ENCODE measurements at places on chromosomes 11 and 22. TPM values are rescaled to one million over a fixed set of nuclear protein-coding genes. Genes with fewer than 3 reads are reported as not detected.

Gene OR52E8
- not detected for total RNA-seq

Gene MMP8
- 3.2 TPM for total RNA-seq

Gene CCND1
- total RNA-seq: 40.3 TPM

Gene CCDC81
- total RNA-seq: 1.4 TPM

Gene USP28
- 8.5 TPM for total RNA-seq

Gene CRACR2B
- 6.4 TPM for total RNA-seq

Gene NCF4
- 78.8 TPM for total RNA-seq

Gene TRPM5
- not detected for total RNA-seq

Gene DDI1
- total RNA-seq: not detected

Gene NELL1
- total RNA-seq: not detected

DNA sequence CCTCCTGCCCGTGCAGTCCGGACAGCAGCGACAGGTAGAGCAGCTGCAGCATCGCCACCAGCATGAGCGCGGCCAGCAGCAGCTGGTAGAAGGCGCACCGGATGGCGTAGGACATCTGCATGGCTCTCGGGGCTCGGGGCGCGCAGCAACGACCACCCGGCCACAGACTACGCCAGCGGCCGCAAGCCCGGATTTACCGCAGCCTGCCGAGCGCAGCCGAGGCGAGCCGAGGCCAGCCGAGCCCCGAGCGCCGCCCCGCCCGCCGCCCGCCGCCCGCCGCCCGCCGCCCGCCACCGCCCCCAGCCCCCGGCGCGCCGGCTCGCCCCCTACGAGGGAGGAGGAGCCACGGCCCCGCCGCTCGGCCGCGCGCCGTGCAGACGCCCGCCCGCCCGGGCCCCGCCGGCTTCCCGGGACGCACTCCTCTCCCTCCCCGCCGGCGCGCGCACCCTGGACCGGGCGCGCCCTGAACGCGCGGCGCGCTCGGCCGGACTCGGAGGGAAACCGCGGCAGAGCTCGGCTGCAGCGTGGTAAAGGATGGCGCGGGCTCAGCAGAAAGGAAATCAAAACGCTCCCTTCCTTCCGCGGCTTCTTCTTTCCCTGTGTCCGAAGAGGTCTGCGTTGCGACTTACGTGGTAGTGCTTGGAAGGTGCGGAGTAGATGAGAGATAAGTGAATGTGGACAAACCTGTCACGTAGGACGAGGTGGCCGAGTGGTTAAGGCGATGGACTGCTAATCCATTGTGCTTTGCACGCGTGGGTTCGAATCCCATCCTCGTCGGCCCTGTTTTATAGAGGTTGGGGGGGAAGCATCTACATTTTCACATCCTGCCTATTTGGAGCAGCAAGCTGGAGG, at the start of gene B4GAT1:
TSS of gene B4GAT1 (minus strand) at position 205 of the 852 bp plus-strand sequence. CDS start at position 121, 84 bp downstream.
- peak; percentile 79 for DNase-seq

DNA sequence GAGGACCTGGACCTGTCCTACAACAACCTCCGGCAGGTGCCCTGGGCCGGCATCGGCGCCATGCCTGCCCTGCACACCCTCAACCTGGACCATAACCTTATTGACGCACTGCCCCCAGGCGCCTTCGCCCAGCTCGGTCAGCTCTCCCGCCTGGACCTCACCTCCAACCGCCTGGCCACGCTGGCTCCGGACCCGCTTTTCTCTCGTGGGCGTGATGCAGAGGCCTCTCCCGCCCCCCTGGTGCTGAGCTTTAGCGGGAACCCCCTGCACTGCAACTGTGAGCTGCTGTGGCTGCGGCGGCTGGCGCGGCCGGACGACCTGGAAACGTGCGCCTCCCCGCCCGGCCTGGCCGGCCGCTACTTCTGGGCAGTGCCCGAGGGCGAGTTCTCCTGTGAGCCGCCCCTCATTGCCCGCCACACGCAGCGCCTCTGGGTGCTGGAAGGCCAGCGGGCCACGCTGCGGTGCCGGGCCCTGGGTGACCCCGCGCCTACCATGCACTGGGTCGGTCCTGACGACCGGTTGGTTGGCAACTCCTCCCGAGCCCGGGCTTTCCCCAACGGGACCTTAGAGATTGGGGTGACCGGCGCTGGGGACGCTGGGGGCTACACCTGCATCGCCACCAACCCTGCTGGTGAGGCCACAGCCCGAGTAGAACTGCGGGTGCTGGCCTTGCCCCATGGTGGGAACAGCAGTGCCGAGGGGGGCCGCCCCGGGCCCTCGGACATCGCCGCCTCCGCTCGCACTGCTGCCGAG, 1.5 kb downstream of the LRFN4 start:
- DNase-seq: no peak

DNA sequence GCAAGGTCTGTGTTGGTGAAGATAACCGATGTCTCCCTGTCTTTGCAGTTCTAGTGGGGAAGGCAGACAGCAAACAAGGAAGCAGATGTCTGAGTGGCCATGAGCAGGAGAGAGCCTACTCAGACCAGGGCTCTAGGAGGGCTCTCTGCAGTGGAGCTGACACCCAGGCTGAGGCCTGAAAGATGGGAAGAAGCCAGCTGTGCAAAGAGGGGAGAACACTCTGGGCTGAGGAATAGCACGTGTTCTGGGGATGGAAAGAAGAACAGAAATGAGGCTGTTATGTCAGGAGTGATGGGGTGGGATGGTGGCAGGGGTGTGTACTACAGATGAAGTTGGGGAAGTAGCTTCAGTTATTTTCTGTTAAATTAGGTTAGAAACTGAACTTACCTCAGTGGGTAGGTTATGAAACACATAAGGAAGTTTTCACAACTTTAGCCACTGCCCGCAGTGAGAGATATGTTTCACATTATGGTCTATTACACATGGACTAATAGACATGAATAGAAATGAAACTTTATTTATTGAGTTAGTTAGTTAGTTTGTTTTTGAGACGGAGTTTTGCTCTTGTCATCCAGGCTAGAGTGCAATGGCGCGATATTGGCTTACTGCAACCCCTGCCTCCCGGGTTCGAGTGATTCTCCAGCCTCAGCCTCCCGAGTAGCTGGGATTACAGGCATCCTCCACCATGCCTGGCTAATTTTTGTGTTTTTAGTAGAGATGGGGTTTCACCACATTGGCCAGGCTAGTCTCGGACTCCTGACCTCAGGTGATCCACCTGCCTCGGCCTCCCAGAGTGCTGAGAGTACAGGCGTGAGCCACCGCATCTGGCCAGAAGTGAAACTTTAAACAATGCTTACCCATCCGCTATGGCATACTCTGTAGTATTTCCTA, 7.8 kb downstream of the DCPS start:
- DNase-seq: no peak

GRCh38 chr11:131235328-131236298, 134.8 kb upstream of the NTM start:
- DNase-seq: no peak

- no peak for DNase-seq
Observed at GRCh38 chr11:19832086-19832750, 119.6 kb downstream of the NAV2 start.

DNA sequence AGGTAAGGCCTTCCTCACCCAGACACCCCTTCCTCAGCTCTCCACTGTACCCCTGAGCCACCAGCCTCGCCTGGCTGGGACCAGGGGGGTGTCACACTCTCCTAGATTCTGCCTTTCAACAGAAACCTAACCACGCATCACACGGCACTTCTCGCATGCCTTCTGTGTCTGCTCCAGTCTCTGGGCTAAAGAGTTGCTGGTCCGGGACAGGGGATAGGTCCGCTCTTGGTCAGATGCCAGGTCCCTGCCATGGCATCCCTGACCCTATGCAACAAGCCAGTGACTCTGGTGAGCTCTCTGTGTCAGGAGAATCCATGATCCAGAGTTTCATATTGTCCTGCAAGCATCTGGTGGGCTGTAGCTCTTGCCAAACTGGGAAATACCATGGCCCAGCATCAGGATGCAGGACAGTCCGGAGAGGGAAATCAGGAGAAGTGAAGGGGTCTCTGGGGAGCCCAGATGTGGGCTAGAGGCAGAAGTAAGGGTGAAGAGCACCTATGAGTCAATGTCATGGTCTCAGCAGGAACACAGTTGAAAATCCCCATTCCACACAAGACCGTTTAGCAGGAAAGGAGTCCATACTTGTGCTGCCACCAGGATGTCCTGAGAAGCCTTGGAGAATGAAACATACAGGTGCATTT, 14.1 kb downstream of the IGLL5 start:
- DNase-seq: no peak

- DNase-seq: no peak
Observed at GRCh38 chr22:27881421-27881820, 37.6 kb downstream of the PITPNB start.

GRCh38 chr11:45518141-45518832, 147.1 kb downstream of the CHST1 start:
- no peak for DNase-seq

- DNase-seq: no peak
Observed at GRCh38 chr22:30694640-30695350, at the start of gene OSBP2. Gene OSBP2, plus strand, starts transcription at chr22:30694874. Its CDS starts 36 bp downstream, at chr22:30694910.

GRCh38 chr11:128686745-128687177, 7.1 kb upstream of the FLI1 start:
- DNase-seq: no peak

GRCh38 chr11:46437122-46437689, 45.6 kb upstream of the CHRM4 start:
- no peak for DNase-seq

GRCh38 chr22:32822179-32822877, 20.8 kb downstream of the TIMP3 start:
- DNase-seq: no peak

DNA sequence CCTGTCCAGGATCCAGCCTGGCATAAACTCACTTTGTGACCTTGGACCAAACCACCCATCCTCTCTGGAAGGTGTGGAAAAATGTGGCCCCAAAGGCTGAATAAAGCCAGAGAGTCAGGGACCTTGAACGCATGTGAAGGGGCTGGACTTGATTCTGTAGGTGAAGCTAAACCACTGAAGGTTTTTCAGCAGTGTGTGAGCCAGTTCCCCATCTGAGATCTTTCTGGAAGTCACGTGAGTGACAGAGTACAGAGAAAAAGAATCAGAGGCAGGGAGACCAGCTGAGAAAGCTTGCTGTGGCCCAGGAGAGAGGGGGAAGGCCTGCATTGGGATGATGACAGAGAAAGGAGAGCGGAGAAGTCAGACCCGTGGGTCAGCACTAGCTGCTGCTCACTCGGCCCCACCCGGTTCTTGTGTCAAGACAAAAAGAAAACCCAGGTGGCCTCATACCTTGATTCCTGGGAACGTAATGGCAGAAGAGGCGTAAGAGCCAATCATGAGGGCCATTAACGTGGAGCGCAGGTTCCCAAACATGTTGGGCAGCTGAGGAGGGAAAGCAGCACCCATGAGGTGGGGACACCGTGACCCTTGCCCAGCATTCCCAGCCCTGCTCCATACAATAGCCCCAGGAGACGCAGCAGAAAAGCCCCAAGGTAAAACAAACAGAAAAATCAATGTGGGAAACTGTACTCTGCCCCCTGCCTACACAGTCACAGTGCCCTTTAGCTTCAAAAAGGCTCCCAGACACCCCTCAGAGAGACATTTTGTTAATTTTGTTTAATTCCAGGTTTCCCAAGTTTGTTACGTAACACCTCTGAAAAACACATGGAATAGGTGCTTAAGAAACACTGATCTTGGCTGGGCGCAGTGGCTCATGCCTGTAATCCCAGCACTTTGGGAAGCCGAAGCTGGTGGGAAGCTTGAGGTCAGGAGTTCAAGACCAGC, 17.9 kb downstream of the SLC43A1 start:
- DNase-seq: no peak

DNA sequence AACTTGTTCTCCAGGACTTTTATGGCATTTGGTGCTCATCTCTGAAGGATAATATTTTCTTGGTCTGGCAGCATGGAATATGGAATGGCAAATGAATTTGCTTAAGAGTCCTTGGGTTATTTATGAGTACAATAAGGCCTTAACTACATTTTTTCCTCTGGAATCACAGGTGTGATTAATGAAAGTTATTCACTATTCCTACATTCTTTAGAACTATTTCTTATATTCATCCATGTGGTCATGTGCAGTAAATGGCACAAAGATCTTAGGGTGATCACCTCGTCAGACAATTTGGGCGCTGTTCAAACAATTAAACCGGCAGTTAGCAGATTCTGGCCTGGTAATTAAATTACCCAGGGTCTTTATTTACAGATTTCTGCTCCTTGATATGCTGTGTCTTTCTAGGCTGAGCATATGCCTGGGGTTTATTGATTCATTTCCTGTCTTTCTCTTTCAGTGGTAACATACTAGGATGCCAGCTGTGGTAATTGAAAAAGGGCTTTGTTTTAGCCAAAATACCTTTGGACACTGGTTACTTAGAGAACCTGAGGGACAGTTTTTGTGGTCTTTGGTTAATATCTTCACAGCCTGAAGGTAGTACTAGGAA, 31.6 kb downstream of the SIK2 start:
- no peak for DNase-seq

- DNase-seq: no peak
Observed at GRCh38 chr11:61756452-61757212, 4.2 kb downstream of the MYRF start.

DNA sequence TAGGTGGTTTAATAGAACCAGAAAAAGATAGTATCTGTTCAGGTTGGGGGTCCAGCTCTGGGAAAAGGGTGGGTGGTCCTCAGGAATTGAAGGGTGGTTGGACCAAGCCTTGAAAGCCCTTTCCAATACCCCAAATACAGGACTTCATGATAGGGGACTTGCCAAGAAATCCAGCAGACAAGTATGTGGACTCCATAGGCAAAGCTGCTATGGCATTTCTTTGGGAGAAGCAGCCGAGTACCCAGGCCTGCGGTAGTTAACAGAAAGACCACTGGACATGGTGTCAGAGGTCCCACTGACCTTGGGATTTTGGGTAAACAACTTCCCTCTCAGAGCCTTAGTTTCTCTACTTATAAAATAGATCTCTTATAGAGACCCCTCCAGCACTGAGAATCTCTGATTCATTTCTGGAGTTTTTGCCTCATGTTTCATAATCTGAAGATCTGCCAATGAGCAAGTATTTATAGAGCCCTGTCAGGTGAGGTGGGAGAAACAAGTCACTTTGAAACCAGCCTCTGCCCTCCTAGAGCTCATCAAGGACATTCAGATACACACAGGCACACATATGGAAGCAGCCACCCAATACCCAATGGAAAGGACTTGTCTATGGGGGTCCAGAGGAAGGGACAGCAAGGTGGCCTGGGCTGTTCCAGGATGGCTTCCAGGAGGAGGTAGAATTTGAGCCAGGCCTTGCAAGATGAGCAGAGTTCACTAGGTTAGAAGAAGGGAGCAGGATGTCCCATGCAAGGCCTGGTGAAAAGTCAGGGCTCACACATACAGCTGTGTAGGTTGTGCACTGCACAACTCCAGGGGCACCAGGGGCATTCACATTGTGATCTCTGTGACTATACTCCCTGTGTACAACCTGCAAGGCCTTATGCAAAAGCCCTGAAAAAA, 31.0 kb upstream of the ACCSL start:
- DNase-seq: no peak

- DNase-seq: no peak
Observed at GRCh38 chr11:134341805-134342571, 10.2 kb downstream of the GLB1L2 start.

GRCh38 chr11:47234669-47235100, 13.9 kb downstream of the ACP2 start:
- DNase-seq: no peak

DNA sequence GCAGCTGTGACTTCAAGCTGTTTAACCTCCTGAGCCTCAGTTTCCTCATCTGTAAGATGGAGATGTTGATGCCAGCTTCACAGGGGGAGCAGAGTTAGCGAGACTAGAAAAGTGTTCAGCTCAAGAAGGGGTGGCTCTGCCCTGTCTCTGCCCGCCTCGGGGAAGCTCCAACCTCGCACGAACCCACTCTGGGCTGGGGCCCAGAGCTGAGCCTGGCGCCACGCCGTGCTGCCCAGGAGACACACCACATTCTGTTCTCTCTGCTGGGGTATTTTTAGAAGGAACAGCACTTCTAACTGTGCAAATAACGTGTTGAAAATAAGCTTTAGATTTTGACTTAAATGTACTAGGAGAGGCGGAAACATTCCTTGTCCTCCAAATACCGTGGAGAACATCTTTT, 74.1 kb downstream of the PHF21B start:
- no peak for DNase-seq

GRCh38 chr22:22749167-22749758, 104.8 kb downstream of the GGTLC2 start:
- DNase-seq: no peak

All from omental fat pad (tissue), 4 donors.